ENCODE measurements at places on chromosomes 1 and 21. TPM values are rescaled to one million over a fixed set of nuclear protein-coding genes. Genes with fewer than 3 reads are reported as not detected.

- H3K4me3 ChIP-seq = peak overlapping the region; percentile 96
- H3K27me3 ChIP-seq = no peaks in the 10 kb centered on the region
- H3K4me1 ChIP-seq = peaks cover 30% of the 10 kb centered on the region
- peak overlapping the region; percentile 87 for H3K27ac ChIP-seq
Observed at GRCh38 chr1:178541829-178542553, 29.1 kb downstream of the TEX35 start.

The RIMS3 gene
- polyA plus RNA-seq = 2.9 TPM

- no peaks in the 10 kb centered on the region for H3K36me3 ChIP-seq
- H3K4me3 ChIP-seq = no peak overlapping the region
- no peaks in the 10 kb centered on the region for H3K4me1 ChIP-seq
- no peak for DNase-seq
- H3K27me3 ChIP-seq = no peaks in the 10 kb centered on the region
Observed at GRCh38 chr21:17085707-17086106, 427.1 kb upstream of the CXADR start.

- DNase-seq = no peak
- H3K27ac ChIP-seq = no peak overlapping the region
Observed at GRCh38 chr21:31318971-31319370, 25.1 kb downstream of the TIAM1 start.

The TNFRSF18 gene
- polyA plus RNA-seq = 2.4 TPM

- no peak overlapping the region for H3K27ac ChIP-seq
- no peak for DNase-seq
- H3K27me3 ChIP-seq = peaks cover 15% of the 10 kb centered on the region
- H3K4me3 ChIP-seq = no peak overlapping the region
- no peaks in the 10 kb centered on the region for H3K4me1 ChIP-seq
Observed at GRCh38 chr1:3359351-3359750, 95.1 kb upstream of the ARHGEF16 start.

DNA sequence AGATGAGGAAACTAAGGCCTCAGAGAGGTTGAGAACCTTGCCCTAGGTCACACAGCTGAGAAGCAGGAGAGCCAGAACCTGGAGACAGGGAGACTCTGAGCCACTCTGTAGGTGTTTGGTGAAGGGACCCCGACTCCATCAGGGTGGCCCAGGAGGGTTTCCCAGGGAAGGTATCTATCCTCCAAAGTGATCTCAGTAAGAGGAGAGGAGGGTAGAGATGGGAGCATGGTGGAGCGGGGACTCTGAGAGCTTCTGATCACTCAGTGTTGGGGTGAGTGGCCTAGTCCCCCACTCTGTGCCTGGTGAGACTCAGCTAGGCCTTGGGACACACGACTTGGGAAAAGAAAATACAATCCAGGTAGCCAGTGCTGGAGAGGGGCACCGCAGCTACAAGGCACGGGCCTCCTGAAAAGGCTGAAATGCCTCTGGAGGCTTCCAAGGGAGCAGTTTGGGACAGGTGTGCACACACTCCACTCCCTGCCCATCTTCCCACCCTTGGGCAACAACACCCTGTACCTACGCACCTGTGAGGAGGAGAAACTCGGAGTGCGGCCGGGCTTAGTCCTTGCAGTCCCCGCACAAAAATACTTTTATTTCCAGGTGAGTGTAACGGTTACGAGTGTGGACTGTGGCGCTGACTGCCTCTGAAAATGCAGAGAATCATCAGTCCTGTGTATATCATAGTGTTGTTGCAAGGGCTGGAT, 80.8 kb downstream of the CAMK2N1 start:
- peak overlapping the region; percentile 31 for H3K4me3 ChIP-seq
- H3K36me3 ChIP-seq = no peaks in the 10 kb centered on the region
- no peak for DNase-seq
- peak overlapping the region; percentile 72 for H3K27ac ChIP-seq

DNA sequence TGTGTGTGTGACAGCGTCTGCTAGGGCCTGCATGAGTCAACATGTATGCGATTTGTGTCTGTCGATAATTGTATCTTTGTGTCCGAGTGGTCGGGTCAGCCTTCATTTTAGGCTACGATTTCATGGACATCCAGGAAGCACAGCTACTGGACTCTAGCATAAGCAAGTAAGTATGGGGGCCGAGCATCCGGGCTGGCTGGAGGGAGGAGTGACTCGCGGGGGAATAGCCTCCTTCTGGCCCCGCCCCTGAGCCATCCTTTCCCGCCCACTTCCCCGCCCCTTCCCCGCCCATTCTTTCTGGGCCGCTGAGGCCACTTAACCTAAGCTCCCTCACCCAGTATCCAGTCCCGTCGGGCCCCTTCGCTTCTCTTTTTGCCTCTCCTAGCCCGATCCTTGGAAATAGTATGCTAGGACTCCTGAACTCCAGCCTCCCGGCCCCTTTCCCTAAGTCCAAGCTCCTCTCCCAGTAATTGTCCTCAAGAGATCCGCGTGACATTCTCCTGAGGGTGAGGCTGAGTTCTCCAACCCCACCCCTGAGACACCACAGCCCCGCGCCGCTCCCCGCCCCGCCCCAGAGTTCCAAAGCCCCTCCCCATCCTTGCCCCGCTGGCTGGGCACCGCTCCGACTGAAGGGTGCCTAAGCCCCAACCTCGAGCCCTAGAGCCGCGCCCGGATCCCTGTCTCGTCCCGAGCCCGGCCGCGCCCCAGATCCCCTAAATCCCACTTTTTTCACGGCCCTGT, 1.2 kb downstream of the MAP3K6 start:
- H3K4me3 ChIP-seq = peak overlapping the region; percentile 95
- H3K27me3 ChIP-seq = no peaks in the 10 kb centered on the region
- DNase-seq = peak; percentile 61
- H3K4me1 ChIP-seq = peaks cover 66% of the 10 kb centered on the region
- peak overlapping the region; percentile 16 for H3K27ac ChIP-seq

DNA sequence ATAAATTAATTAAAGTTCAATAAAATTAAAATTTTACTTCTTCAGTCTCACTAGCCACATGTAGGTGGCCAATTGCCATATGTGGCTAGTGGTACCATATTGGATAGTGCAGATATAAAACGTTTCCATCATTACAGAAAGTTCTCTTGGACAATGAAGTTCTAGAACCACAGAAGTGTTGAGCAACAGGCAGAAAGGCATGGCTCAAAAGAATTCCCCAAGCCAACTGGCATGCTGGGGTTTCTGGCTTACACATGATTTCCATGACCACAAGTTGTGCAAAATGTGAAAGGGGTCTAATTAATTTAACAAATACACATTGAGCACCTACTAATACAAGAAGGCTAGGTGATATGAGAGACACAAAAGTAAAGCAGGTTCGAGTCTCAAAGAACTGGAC, 72.2 kb upstream of the CDC42BPA start:
- no peak for DNase-seq
- no peak overlapping the region for H3K27ac ChIP-seq
- H3K4me3 ChIP-seq = no peak overlapping the region
- no peaks in the 10 kb centered on the region for H3K4me1 ChIP-seq
- no peaks in the 10 kb centered on the region for H3K36me3 ChIP-seq

DNA sequence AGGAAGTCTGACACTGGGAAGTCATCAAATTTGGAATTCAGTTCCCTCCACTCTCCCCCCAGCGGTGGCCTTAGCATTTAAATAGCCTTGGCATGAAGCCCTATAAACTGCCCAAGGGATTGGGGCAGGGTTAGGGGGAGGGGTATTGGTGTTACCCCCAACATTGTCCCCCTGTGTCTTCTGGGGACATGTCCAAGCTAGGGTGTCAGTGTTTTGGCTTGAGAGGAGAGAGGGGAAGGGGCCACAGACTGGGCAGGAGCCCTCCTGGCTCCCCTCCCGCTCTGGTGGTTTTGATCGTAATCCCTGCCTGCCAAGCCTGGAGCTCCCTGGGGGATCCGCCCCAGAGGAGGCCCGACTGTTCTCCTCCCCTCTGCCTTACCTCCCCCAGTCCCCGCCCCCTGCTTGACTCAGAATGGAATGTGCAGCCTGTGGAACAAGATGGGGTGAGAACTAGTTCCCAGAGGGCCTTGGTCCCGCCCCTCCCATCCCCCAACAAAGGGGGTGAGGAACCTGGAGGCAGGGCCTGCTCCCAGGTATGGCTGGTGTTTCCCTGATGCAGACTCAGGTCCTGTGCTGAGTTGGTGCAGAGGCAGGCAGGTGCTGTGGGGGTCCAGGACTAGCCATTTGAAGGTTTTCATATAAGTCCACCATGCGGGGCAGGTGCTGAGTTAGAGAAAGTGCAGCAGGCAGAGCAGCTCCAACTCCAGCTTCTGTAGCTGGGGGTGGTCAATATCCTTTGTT, 7.4 kb downstream of the SOX13 start:
- no peak overlapping the region for H3K27ac ChIP-seq
- no peak overlapping the region for H3K4me3 ChIP-seq
- no peak for DNase-seq
- peaks cover 33% of the 10 kb centered on the region for H3K27me3 ChIP-seq
- H3K4me1 ChIP-seq = peaks cover 1% of the 10 kb centered on the region

The PLEKHN1 gene
- polyA plus RNA-seq = not detected

DNA sequence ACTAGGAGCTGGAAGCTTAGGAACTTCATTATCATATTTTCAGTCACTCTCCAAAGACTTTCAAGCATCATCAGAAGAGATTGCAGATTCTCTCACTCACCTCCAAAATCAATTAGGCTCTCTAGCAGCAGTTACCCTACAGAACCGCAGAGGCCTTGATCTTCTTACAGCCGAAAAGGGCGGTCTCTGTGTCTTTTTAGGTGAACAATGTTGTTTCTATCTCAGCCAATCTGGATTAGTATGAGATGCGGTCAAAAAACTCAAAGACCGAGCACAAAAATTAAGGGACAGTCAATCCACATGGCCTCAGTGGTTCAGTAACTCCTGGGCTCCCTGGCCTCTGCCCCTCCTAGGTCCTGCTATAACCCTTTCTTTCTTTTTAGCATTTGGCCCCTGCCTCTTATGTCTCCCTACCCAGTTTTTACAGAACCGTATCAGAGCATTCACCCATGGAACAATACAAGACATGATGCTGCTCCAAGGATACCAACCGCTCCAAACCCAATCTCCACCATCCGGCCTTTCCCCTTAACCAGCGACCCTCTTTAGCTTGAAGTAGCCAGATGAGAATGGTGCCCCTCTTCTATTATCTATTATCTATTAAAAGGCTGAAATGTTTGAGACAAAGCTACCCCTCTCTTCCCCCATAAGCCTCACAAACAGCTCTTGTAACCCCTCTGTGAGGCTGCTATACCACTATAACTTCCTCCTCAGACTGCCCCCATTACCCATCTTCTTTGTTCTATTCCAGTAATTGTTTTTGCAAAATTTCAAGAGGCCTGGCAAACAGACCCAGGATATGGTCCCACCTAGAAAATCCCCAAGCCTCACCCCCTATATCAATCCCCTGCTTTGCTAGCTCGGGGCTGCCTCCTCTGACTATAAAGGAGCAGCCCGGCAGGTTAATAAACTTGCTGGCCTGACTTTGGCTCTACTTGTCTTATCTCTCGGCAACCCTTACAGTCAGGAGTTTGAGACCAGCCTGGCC, 18.7 kb upstream of the CA6 start:
- H3K4me3 ChIP-seq = no peak overlapping the region
- H3K36me3 ChIP-seq = no peaks in the 10 kb centered on the region
- DNase-seq = no peak
- H3K27me3 ChIP-seq = no peaks in the 10 kb centered on the region
- no peaks in the 10 kb centered on the region for H3K4me1 ChIP-seq

The C4BPA gene
- not detected for polyA plus RNA-seq

GRCh38 chr1:101253976-101254674, 17.3 kb downstream of the S1PR1 start:
- H3K4me1 ChIP-seq = peaks cover 49% of the 10 kb centered on the region
- peak overlapping the region; percentile 62 for H3K27ac ChIP-seq
- H3K4me3 ChIP-seq = no peak overlapping the region
- no peaks in the 10 kb centered on the region for H3K36me3 ChIP-seq
- no peaks in the 10 kb centered on the region for H3K27me3 ChIP-seq

The OR2T29 gene
- polyA plus RNA-seq = not detected

The SGIP1 gene
- polyA plus RNA-seq = not detected

The CDKN2C gene
- 1.1 TPM for polyA plus RNA-seq

The TLCD4 gene
- 1.8 TPM for polyA plus RNA-seq

DNA sequence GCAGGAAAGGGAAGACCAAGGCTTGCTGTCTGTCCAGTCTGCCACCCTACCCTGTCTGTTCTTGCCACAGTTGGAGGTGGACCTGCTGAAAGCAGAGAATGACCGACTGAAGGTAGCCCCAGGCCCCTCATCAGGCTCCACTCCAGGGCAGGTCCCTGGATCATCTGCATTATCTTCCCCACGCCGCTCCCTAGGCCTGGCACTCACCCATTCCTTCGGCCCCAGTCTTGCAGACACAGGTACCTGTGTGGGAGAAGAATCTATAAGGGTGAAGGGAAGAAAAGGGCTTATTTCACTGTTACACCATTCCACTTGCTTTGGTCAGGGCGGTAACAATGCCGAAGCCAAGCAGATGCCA, 20.3 kb upstream of the IPO9 start:
- H3K36me3 ChIP-seq = peaks cover 8% of the 10 kb centered on the region
- no peaks in the 10 kb centered on the region for H3K27me3 ChIP-seq
- no peak overlapping the region for H3K4me3 ChIP-seq
- H3K4me1 ChIP-seq = no peaks in the 10 kb centered on the region
- no peak for DNase-seq
- no peak overlapping the region for H3K27ac ChIP-seq

- H3K4me1 ChIP-seq = peaks cover 23% of the 10 kb centered on the region
- H3K4me3 ChIP-seq = no peak overlapping the region
- no peaks in the 10 kb centered on the region for H3K36me3 ChIP-seq
- no peaks in the 10 kb centered on the region for H3K27me3 ChIP-seq
Observed at GRCh38 chr1:27393641-27394281, 1.3 kb downstream of the GPR3 start.

DNA sequence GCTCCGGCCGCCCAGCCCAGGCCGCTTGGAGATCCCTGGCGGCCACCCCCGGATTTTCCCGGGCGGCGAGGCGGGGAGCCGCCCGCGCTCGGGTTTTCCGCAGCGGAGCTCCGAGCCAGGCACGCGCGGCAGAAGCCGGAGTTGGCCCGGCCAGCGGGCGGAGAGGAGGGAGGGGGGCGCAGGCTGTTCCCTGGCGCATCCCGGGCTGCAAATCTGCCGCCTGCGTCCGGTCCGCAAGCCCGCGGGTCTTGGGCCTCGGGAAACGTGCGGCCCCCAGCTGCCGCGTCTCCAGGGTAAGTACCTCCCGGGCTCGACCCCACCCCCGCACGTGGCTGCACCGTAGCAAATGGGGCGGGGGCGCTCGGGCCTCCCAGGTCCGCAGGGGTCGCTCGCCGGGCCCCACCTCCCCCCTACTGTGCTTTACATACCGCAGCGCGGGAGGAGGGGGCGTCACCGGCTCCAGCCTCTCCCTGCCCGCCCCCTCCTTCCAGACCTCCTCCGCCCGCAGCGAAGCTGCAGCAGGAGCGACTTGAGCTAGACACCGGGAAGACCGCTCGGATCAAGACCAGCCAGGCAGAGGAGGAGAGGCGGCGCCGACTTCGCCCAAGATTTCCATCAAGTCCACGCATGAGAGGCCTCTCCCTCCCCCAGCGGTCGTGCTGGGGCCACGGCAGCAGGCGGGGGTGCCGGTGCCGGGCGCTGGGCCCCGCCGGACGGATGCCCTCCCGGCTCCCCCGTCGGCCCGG, 1.6 kb downstream of the TMEM200B start:
- peaks cover 30% of the 10 kb centered on the region for H3K27me3 ChIP-seq
- peak overlapping the region; percentile 66 for H3K4me3 ChIP-seq
- peak; percentile 11 for DNase-seq
- peaks cover 9% of the 10 kb centered on the region for H3K4me1 ChIP-seq
- peaks cover 27% of the 10 kb centered on the region for H3K36me3 ChIP-seq
